Breast epithelium (tissue), 4 donors: ENCODE measurements at places on chromosomes 2 and 18. TPM values are rescaled to one million over a fixed set of nuclear protein-coding genes. Genes with fewer than 3 reads are reported as not detected.

GRCh38 chr18:77234504-77235365, 14.9 kb upstream of the GALR1 start:
- DNase-seq: no peak

GRCh38 chr2:234060236-234060635, 9.7 kb downstream of the SPP2 start:
- DNase-seq: no peak

- DNase-seq: no peak
Observed at GRCh38 chr18:5416112-5416511, 120.6 kb upstream of the ZBTB14 start.

GRCh38 chr2:135791418-135792190, 45.4 kb downstream of the LCT start:
- DNase-seq: no peak

DNA sequence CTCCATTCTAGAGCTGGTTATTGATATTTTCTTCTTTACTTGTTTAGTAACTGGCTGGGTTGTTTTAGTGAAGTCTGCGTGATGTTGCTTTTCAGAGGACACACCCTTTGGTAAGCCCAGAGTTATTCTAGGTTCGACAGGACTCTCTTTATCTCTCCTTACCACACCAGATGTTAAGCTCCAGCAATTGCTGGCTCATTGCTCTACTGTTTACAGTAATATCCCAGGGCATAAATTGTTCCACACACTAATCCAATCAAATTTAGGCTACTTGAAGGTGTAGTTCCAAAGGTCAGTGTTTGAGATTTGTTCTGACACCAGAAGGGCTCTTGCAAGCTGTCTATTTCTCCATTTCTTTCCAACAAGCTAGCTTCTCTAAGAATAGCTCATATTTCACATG, 506.6 kb downstream of the NR4A2 start:
- no peak for DNase-seq

DNA sequence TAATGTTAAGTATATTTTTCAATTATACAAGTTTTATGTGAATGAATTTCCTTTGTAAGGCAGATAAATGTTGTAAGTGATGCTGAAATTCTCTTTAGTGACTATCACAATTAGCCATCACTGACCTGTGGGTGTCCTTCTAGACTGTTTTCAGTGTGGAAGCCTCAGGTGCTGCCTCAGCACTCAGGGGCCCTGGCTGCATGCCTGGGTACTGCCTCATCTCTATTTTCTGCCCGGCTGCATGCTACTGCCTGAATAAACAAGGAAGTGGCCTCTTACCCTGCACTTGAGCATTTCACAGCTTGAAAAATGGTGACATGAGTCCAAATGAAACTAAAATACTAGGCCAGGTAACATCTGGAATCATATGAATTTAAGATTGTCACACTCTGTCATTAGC, 787.6 kb upstream of the SALL3 start:
- DNase-seq: no peak

DNA sequence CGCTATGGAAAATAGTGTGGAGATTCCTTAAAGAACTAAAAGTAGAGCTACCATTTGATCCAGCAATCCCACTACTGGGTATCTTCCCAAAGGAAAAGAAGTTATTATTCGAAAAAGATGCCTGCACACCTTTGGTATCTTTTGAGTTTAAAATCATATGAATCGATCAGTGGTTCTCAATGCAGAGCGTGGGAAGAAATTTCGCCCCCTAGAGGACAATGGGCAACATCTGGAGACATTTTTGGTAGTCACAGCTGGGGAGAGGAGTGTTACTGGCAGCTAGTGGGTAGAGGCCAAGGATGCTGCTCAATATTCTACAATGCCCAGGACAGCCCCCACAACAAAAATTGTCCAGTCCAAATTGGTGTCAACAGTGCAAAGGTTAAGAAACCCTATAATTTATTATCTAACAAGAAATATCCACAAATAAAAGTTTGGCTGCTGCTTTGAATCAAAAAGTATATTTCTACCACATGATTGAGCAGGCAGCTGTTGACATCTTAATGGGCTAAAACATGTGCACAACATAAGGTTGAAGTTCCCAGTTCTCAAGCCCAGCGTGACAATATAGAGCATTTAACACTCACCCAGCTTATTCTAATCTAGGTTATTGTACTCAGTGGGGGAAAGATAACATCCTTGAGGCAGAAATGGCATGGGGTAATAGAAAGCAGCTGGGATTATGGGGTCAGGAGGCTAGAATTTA, 425.7 kb downstream of the LRATD1 start:
- no peak for DNase-seq

GRCh38 chr2:105560157-105560556, 161.3 kb upstream of the FHL2 start:
- DNase-seq: no peak

GRCh38 chr2:201929281-201930026, 104.2 kb upstream of the FZD7 start:
- no peak for DNase-seq

GRCh38 chr2:57490741-57491140, 555.9 kb upstream of the VRK2 start:
- DNase-seq: no peak

DNA sequence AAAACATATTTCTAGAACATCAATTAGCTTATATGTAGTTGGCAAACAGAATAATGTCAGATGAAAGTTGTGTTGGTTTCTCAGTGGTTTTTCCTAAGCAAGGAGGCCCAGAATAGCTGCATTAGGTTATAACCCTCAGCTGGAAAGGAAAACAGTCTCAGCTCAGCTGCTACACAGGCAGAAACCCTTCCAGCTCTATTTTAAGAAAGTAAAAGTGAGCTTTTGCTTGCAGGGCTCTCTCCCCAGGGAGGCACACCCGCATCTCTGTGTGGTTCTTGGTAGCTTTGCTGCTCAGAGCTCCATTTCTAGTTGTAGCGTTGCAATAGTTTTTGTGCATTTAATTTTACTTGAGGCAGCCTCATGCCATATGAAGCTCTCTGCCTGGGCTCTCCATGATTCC, 54.6 kb downstream of the PIKFYVE start:
- DNase-seq: no peak

GRCh38 chr2:11569636-11570035, 35.8 kb downstream of the GREB1 start:
- no peak for DNase-seq

DNA sequence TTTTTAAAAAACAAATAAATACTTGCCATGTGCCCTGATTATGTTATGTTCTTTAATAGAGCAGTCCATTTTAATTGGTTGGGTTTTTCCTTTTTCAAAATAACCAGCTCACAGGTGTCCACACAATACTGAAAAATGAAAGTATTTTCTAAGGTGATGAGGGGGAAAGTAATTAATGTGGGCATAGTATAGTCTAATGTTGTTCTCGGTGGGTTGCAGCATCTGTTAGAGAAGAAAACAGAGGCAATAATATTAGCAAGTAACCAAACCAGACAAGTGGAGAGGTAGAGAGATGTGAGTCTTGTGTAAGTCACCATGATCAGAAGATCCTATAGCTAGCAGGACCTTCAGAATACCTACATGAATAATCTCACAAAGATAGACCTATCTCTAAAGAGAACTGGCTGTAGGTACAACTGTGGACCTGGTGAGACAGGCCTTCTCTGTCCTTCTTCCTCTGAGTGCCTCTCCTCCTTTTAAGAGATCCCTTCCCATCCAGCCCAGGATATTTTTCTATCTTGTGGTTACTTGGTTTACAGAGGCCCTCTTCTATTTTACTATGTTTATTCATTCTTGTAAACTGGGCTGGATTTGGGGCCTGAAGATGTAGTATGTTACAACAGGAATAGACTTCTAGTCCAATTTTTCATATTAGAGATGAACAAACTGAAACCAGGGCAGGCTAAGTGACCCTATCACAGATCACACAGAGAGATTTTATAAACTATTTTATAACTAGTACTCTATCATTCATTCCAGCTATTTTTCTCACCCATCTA, 67.1 kb upstream of the MSTN start:
- DNase-seq: no peak

DNA sequence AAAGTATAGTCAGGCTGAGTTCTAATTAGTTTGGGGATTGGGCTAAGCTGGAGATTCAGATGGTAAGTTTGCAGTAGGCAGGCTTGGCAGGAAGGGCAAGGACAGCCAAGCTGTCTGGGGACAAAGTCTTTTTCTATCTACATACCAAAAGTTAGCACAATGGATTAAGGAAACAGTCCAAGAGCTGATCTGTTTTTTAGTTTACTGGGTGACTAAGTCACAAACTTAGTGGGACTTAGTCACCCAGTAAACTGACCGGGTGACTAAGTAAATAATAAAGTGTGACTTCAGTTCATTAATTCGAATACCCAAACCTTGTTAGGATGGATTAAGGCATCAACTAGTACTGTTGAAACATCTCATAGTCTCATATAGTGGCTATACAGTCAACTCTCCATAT, 1386.0 kb upstream of the CELF4 start:
- DNase-seq: no peak

- DNase-seq: no peak
Observed at GRCh38 chr2:139457873-139458272, 677.7 kb upstream of the NXPH2 start.

GRCh38 chr18:78406743-78407465, 572.7 kb upstream of the SALL3 start:
- DNase-seq: no peak

- no peak for DNase-seq
Observed at GRCh38 chr2:229942671-229943070, 20.4 kb downstream of the FBXO36 start.

DNA sequence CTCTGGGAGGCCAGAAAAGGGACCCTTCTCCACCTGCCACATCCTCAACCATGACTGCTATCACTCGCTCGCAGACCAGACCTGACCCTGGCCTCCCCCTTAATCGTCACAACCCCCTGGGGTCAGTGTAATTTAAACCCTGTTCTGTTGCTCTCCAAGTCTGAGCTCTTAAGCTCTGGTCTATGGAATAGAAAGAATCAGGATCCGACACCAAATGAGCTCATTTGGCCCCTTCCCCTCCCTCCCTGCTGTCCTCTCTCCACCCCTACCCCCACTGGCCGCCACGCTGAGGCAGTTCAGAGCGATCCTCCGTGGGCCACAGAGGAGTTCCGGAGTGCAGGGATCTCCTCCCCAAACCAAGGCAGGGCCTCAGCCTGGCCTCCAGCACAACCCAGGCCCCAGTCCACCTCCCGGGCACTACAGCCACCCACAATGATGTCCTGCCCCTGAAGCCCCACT, 5.3 kb downstream of the DNMT3A start:
- DNase-seq: no peak

DNA sequence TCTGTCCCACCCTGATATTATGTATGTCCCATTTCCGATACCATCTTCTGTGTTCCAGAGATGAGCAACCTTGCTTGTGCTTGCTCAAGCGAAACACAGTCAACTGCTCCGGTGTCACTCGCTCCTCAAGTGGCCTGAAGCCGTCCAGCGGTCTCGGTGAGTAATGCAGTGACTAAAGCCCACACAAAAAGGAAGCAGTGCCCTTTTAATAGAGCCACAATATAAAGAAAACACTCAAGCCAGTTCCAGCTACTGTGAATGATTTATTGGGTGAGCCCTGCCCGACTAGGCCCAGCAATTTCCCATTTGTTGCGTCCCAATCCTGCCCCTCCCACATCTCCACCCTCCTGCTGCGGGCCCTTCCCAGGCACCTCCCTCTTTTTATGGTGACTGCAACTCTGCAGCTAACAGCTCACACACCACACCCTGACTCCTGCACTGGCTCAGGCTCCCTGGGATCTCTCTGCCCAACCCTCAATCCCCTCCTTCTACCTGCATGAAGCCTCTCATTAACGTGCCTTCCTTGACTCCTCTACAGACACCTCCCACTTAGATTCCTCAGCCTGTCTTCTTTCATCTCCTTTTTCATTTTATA, 44.2 kb upstream of the DSC1 start:
- peak; percentile 80 for DNase-seq

DNA sequence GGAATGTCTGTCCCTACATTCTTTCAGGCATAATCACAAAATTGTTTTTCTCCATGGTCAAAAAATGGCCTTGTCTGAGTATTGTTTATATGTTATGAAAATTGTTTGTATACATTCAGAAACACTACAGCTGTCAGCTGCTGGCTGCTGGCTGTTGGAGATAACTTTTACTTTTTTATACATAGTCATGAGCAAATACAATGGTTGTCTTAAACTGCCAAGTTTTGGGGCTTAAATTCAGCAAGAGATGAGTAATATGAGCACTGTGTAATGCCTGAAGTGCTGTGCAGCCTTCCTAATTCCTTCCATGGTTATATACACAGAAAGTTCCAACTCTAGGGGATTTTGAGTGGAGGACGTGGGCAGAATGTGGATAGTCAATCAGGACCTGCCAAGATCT, 168.9 kb upstream of the RMP24 start:
- DNase-seq: no peak

GRCh38 chr2:158184001-158184400, 82.3 kb downstream of the UPP2 start:
- no peak for DNase-seq

DNA sequence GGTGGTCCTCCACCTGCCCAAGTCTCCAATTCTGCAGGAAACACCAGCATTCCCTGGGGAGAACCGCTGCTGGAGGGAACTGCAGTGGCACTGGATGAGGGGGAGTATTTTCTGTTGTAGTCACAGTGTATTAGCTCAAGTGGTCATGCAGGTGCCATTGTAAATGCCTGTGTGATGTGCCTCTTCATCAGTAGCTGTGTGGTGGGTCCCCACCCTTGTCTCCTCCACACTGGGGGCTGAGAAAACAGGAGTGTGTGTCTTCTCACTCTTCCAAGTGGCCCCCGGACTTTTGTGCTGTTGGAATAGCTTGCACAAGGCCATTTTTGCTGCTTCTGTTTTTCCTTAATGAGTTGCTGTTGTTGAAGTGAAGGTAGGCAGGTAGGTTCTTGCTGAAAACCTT, 8.7 kb downstream of the NCK2 start:
- no peak for DNase-seq

DNA sequence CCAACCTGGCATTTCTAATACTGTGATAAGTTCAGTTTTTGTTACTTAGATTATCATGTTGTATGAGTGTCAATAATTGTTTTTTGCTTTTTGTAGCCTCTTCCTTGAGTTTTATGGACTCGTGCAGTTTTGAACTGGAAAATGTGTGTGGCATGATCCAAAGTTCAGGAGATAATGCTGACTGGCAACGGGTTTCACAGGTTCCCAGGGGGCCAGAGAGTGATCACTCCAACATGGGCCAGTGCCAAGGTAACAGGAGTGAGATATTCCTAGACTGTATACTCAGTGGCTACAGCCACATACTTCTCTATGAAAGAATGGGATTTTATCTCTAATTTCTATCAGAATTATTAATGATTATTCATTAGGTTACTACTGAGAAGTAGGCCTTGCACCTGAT, 18.2 kb downstream of the MEP1B start:
- no peak for DNase-seq

- no peak for DNase-seq
Observed at GRCh38 chr2:194566907-194567660, 1089.9 kb upstream of the SLC39A10 start.

CCDC150 gene
- 5.9 TPM for total RNA-seq

FAM168B gene
- 122 TPM for total RNA-seq

GPR39 gene
- total RNA-seq: 10.4 TPM

KANSL1L gene
- 55.8 TPM for total RNA-seq

MYO5B gene
- 22.0 TPM for total RNA-seq

INHA gene
- total RNA-seq: 0.73 TPM

PSTPIP2 gene
- 14.7 TPM for total RNA-seq

SERPINB7 gene
- not detected for total RNA-seq
